ENCODE measurements at places on chromosomes 1 and 21.

DNA sequence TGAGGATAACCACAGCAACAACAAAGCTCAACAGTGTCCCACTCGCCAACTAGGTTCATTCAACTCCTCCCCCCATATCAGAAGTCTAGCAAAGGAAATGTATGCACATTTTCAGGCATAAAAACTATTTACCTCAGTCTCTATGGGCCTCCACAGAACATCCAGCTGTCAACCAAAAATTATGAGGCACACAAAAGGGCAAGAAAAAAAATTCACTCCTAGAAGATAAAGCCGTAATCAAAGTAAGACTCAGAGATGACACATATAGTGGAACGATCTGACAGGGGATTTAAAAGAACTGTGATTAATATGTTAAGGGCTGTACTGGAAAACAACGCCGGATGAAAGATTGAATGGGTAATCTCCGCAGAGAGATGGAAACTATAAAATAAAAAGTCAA is 158.7 kb downstream of the NTPCR start:
- no peak for DNase-seq

GRCh38 chr1:180235502-180236239 is 5.6 kb downstream of the LHX4 start:
- peak; percentile 28 for DNase-seq

DNA sequence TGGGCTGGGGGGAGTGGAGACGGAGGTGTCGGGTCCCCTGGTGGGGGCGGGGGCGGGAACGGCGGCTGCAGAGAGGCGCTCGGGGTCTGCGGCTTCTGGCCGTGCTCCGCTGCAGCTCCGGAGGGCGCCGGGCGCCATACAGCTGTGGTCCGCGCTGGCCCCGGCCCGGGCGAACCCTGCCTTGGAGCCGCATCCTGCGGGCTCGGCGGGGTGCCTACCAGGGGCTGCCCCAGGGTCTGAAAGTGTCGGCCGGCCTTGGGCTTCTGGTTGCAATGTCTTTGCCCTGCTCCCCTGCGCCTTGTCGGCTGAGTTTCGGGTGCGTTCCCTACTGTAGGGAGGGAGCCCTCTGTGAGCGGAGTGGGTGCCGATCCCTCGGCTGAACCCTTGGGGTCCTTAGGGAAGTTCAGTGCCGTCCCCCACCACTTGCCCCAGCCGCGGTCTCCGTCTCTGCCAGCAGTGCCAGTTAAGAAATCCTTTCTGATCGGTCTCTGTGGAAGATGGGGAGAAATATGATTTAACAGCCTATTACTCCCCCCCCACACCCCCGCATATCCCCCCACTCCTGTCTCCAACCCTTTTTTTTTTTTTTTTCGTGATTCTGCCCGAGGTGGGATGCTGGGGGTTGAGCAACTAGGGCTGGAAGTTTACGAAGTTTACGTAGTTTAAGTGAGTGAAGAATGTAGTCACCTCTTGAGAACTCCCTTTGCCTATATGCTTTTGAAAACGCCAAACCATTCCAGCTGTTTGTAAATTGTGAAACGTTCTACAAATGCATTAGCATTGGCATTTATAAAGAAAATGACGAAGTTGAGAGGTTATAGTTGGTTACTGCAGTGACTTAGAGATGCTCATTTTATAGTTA is 588 bp downstream of the NEXN start:
- DNase-seq, result peak; percentile 84

GRCh38 chr1:108553905-108554304 is 6.0 kb upstream of the EEIG2 start:
- DNase-seq, result no peak

DNA sequence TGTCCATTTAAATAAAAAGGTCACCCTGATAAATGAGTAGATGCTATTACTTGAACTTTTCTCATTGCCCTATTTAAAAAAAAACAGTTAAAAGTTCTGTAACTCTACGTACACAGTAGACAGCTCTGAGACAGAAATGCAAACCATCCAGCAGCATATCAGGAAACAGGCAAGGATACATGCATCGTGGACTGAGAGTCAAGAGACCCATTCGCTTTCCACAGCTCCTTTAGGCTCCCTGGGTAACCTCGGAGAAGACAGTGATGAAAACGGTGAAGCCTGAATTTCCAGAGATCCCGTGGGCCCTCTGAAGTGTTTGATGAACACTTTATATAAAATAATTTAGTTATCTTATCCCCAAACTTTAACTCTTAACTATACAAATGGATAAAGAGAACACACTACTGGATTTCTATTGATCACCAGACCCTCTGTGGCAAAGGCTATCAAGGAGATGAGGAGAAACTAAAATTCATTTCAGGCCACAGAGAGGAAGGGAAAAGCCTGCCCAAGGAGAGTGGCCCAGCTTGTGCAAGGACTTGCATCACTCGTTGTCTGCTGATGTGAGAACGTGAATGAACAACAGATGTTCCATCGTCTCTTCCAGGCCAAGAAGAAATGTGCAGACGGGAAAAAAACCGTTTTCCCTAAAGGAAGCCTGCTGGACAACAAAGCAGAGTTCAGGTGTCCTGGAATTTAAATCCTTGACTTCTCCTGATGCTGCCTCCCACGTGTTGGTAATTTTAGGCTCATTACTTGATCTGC is 131.0 kb downstream of the TGFBR3 start:
- DNase-seq, result no peak

- no peak for DNase-seq
Observed at GRCh38 chr1:24507405-24507804, 4.8 kb downstream of the RCAN3 start.

DNA sequence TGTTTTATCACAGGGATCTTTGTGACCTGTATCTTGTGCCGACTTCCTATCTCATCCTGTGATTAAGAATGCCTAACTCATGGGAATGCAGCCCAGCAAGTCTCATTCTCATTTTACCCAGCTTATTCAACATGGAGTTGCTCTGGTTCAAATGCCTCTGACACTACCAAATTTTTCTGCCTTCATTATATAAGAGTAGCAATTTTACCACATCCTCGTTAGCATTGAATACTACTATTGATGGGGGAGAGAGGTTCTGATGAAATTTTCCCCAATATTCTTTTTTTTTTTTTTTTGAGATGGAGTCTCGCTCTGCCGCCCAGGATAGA is 44.5 kb upstream of the PPIH start:
- DNase-seq, result no peak

DNA sequence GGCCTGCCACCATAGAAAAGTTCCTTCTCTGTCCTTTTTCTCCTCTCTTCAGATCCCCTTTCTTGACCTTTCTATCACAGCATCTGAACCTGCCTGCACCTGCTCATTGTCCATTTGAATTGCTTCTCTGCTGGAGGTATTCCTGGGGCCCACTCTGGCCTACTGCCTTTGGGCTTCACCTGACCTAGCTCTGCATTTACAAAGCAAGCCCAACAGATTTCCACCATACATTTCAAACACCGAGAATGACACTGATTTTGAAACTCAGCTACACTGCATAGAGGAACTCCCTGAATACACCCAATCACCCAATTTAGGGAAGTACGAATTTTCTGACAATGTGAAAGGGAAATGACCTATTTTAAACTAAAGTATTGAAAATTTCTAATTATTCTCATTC is 284.5 kb upstream of the USP25 start:
- DNase-seq, result no peak

DNA sequence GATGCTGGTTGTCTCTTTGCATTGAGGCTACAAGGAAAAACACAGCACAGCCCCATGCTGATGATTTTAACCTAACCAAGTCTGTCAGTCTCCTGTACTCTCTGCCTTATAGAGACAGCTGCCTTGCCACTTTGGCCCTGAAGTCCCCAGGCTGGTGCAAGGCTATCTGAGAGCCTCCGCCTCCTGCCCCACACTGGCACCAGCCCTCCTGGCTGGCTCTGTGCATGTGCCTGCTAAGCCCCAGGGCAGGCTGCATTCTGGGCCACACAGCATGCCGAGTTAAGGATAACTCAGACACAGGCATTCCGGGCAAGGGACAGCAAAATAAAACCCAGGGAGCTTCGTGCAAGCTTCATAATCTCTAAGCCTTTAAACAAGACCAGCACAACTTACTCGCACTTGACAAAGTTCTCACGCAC is 910 bp downstream of the RUNX1 start:
- no peak for DNase-seq

DNA sequence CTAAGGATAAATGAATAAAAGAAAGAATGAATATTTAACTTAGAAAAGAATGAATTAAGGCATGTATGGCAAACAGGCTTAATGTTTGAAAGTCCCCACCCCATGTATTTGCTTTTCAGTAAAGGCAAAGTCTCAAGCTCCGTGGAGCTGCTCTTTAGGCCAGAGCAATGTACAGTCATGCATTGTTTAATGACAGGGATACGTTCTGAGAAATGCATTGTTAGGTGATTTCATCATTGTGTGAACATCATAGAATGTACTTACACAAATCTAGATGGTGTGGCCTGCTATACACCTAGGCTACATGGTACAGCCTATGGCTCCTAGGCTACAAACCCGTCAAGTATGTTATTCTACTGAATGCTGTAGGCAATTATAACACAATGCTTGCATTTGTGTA is 51.6 kb upstream of the SPATA6 start:
- DNase-seq, result no peak

DNA sequence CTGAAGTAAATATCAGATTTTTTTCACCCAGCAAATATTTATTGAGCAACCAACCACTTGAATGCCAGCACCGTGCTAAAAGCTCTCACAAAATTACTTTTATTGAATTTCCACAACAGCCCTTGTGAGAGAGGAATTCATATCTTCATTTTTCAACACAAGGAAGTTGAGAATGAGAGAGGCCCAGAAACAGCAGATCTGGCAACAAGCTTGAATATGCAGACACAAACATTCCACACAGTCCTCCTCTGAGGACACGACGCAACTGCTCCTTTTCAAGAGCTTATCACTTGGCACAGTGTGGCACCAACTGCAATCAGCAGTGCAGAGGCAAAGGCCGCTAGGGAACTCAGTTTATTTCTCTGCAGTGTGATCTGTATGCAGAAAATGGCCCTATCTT is 32.2 kb upstream of the IFNAR2 start:
- no peak for DNase-seq

- no peak for DNase-seq
Observed at GRCh38 chr1:53468374-53468773, 9.2 kb downstream of the DMRTB1 start.

- no peak for DNase-seq
Observed at GRCh38 chr1:47941609-47942239, 55.5 kb downstream of the TRABD2B start.

- no peak for DNase-seq
Observed at GRCh38 chr1:212450331-212450881, 17.7 kb downstream of the NENF start.

- DNase-seq, result no peak
Observed at GRCh38 chr1:1307261-1307922, 338 bp downstream of the ACAP3 start.

DNA sequence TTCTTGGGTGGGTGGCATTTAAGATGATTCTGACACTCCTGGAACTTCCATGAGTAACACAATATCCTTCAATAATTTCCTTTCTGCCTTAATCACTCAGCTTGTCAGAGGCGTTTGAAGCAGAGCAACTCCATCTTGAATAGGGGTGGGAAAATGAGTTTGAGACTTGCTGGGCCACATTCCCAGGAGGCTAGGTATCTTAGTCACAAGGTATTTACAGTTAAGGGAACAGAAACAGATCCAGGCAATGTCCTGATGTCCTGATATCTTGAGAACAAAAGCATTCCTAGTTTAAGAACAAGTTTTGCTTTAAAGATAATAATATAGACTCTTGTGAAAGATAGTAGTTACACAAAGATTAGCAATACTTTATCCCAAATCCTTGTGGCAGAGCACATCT is 76.6 kb upstream of the KIAA0040 start:
- no peak for DNase-seq

- DNase-seq, result no peak
Observed at GRCh38 chr1:6511561-6512244, 20.2 kb upstream of the PLEKHG5 start.

DNA sequence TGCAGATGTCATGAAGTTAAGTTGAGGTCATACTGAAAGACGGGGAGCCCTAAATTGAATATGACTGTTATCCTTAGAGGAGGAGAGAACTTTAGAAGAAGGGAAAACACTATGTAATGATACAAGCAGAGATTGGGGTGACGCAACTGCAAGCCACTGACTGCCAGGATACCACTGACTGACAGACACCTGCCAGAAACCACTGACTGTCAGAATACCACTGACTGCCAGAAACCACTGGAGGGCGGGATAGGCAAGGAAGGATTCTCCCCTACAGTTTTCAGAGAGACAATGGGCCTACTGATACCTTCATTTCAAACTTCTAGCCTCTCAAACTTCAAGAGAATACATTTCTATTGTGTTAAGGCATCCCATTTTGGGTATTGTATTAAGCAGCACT is 388.7 kb downstream of the USH2A start:
- no peak for DNase-seq

GRCh38 chr1:23200883-23201282 is 16.4 kb downstream of the HTR1D start:
- no peak for DNase-seq

DNA sequence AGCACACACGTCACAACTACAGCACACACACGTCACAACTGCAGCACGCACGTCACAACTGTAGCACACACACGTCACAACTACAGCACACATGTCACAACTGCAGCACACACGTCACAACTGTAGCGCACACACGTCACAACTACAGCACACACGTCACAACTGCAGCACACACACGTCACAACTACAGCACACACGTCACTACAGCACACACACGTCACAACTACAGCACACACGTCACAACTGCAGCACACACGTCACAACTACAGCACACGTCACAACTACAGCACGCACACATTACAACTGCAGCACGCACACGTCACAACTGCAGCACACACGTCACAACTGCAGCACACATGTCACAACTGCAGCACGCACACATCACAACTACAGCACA is 322.6 kb upstream of the AJAP1 start:
- no peak for DNase-seq

Data from right kidney (tissue), 9 donors.